Lung microvascular endothelial cell (primary cell): ENCODE measurements at places on chromosomes 1 and 21. TPM values are rescaled to one million over a fixed set of nuclear protein-coding genes. Genes with fewer than 3 reads are reported as not detected.

TRABD2B gene
- total RNA-seq, result not detected in 2 replicates

OR2T33 gene
- not detected in 2 replicates for total RNA-seq

- no peak for DNase-seq
Observed at GRCh38 chr1:180141381-180141934, 13.2 kb upstream of the QSOX1 start.

DNA sequence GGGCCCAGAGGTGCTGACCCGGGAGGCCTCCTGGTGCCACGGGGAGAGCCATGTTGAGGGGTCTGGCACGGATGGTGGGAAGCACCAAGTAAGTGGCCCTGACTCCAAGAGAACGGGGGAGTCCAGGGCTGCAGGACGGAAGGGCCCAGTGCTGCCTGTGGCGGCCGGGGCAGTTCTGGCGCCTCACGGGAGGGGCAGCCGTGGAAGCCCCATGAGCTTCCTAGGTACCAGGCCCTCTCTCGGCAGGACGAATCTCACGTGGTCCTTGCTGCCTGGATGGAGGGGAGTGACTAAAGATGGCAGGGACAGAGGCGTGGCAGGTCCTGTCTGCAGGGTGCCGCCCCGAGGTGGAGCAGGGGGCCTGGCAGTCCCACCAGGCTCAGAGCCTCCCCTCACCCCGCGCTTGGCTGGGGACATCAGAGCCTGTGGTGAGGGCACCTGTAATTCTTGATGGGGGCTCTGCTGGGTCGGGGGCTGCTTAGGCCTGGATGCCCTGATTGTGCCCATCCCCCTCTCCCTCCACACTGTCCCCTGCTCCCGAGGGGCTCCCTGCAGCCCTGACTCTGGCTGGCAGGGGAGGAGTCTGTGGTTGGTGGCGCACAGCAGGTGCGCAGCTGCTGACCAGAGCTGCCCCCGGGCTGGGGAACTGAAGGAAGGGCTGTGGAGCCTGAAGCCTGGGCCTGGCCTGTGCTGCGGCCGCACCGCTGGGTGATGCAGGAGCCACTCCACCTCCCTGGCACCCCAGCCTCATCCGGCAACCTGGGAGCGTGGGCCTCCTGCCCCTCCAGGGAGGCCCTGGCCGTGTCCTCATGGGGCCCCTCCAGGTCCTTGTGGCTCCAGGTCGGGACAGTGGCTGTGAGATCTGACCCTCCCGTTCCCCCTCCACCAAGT, 31.4 kb downstream of the POFUT2 start:
- DNase-seq, result no peak

DNA sequence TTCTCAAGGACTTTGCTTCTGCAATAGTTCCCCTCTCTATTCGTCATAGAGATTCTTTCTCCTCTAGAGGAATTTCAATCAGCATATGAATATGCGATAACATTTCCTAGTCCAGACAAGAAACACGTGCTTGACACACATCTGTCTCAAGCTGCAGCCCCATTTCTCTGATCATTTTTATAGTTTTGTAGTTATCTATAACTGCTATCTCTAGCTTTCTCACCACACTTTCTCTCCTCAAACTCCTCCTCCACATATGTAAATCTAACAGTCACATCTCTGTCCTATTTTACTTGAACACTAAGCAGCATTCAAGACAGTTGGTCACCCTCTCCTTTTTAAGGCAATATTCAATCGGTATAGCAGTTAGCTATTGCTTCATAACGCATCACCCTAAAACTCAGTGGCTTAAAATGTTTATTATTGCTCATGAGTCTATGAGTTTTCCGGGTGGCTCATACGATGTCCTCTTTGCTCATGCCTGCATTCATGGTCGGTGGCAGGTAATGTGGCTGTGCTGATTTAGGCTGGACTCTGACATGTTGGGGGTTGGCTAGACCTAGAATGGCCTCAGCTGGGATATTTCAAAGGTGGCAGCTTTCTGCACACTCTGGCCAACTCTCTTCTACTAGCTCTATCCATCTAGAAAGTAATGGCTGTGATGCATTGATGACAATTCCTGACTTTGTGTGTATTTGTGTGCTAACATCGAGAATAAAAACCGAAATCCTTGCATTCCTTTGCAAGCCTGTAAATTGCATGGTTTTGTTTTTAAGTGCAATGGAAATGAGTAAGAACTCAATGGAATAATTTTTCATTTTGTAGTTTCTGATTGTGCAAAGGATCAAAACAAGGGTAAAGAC, 20.6 kb downstream of the ATP6V1G3 start:
- no peak for DNase-seq

DNA sequence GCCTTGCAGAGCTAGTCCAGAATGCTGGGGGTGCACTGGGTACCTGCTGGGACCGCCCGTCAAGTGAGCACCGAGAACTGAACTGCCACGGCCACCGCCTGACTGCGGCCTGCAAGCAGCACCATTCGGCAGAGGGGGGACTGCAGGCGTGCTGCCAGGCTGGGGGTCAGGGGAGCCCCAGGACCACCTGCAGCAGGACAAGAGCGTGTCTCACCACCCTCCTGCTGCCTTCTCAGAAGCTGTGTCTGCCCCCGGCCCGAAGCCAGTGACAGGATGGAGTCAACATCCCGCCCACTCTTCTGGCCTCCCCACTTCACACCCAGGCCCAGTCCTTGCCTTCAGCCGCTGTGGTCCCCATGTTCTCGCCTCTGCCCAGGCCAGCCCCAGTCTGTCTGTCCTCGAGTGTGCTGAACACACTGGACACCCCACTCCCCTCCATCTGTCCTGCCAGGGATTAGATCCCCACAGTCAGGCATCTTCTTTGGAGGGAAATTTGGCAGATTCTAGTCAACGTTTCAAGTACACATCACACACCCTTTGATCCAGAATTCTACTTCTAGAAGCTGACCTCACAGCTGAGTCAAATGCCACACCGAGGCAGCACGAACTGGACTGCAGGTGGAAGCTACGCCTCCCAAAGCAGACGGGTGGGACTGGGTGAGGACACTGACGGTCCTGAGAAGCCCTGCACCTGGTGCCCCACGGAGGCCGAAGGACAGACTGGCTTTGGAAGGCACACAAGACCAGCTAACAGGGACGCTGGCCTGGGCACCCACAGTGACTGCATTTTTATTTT, 26.0 kb downstream of the PTTG1IP start:
- no peak for DNase-seq
